ENCODE measurements at places on chromosomes 11 and 22.

DNA sequence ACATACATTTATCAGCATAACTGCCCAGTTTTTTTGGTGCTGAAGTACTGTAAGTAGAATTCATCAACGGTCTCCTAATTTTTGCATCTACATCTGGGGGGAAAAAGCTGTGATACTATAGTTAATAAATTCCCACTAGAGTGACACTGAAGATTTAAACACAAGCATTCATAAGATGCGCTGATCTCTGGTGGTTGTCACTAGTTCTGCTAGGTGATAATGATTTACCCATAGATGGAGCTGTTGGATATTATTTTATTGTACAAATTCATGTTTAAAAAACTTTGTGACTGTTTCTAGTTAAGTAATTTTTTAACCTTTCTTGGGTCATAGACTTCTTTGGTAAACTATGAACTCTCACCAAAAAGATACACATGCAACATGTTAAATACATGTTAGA is 106.6 kb downstream of the EMSY start:
- DNase-seq: peak; percentile 15

DNA sequence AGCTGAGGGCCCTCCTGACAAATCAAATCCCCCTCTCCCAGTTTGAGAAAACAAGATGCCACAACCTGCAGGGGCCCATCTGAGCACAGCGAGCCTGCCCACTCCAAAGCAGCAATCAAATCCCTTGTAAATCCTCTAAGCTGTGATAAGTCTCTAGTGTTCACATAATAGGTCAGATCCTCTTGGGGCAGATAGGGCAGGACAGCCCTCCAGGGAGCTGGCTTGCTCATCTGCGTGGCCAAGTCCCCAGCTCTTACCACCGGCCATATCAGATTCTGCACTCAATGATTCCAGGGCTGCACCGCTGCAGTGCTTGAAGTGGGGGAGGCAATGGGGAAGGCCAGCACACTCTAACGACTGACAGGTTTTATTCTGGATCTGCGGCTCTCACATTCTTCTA is 29.6 kb upstream of the FLI1 start:
- no peak for DNase-seq

DNA sequence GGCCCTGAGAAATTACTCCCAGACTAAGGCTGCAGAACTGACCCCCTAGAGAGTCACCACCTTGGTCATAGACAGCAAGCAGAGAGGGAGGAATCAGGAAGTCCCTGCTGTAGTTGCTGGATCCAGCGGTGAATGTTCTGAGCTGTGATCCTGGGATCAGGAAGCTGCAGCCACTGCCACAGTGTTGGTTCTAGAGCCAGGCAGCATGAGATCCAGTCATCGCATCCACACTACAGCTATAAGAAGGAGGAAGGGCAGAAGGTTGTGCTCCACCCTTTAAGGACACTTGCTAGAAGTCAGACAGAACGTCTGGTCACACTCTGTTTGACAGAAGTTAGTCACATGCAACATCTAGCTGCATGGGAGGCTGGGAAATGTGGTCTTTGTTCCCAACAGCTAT is 104.7 kb upstream of the OR4B1 start:
- no peak for DNase-seq

DNA sequence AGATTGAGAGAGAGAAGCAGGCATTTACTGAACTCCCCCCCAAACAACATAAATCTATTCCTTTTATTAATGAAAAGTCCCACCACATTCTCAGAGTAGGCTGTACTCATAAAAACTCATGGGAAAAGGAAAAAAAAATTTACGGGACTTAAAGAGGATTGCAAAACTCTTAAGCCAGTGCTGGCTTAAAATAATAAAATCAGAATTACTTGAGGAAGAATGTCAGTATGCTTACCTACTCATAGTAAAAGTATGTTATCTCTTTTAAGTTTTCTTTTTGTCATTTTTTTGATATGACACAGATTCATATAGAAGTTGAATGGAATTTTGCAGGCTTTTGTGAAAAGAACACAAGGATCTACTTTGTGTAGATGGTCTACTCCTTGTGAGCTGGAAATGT is 126.3 kb downstream of the LUZP2 start:
- DNase-seq: peak; percentile 2

DNA sequence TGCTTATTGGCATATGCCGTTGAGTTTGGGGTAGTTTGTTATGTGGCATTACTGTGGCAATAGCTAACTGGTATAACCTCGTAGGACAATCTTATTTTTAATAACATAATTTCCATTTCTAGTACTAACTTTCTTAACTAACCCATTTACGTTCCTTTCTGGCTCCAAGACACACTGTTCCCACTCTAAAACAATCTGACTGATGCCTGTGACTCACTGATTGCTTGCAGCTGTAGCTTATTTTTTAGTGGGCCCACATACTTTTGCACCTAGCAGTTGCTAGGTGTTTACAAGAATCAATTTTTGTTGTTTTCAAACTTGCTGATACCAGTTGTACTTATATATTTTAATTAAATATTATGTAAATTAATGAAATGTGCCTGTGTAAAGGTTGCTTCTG is 52.2 kb downstream of the FAT3 start:
- DNase-seq: peak; percentile 51

- DNase-seq: no peak
These were observed 107.4 kb downstream of the CACNA1I start for GRCh38 chr22:39677967-39678366.

DNA sequence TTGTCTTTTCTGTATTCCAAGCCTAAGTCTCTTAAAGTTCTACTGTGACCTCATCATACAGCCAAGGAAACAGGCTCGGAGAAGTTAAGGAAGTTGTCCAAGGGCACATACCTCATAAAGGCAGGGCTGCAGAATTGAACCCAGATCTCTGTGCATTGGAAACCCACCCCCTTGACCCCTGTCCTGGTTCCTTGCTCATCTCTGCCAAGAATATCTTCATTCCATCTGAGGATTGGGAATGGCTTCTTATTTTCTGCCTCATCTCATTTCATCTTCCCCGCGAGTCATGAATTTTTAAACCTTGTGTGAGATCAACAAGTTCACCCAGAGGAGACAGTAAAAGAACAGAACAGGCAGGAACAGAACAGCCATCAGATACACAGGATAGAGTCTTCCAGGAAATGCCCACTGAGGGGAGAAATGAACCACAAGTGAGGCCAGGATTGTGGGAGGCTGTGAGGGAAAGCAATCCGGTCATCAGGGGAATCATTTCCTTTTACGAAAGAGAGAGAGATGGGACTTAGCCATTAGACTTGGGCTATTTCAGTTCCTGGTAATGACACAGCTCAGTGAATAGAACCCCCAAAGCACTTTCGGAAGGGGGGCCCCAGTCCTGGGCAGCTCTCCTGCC is 34.4 kb upstream of the LRRC10B start:
- DNase-seq: no peak

All from astrocyte of the spinal cord (primary cell).